Fibroblast of lung (primary cell): ENCODE measurements at places on chromosomes 13 and 19. TPM values are rescaled to one million over a fixed set of nuclear protein-coding genes. Genes with fewer than 3 reads are reported as not detected.

- no peaks in the 10 kb centered on the region for H3K27me3 ChIP-seq
- no peak for DNase-seq
- no peaks in the 10 kb centered on the region for H3K36me3 ChIP-seq
- H3K27ac ChIP-seq = no peak overlapping the region
- no peak overlapping the region for H3K4me3 ChIP-seq
- peaks cover 2% of the 10 kb centered on the region for H3K4me1 ChIP-seq
Observed at GRCh38 chr13:80118506-80118905, 222.4 kb downstream of the SPRY2 start.

GRCh38 chr19:48962029-48962848, 2.9 kb upstream of the FTL start:
- H3K4me1 ChIP-seq = peaks cover 19% of the 10 kb centered on the region
- H3K36me3 ChIP-seq = peaks cover 17% of the 10 kb centered on the region
- DNase-seq = peak; percentile 42
- H3K27me3 ChIP-seq = no peaks in the 10 kb centered on the region
- no peak overlapping the region for H3K4me3 ChIP-seq

The IGFL2 gene
- not detected in 2 replicates for total RNA-seq

GRCh38 chr19:4908781-4909155, 533 bp upstream of the UHRF1 start:
- no peak for DNase-seq
- H3K27me3 ChIP-seq = no peaks in the 10 kb centered on the region
- no peak overlapping the region for H3K27ac ChIP-seq

- H3K4me3 ChIP-seq = no peak overlapping the region
- H3K4me1 ChIP-seq = peaks cover 11% of the 10 kb centered on the region
- no peak overlapping the region for H3K27ac ChIP-seq
- H3K36me3 ChIP-seq = no peaks in the 10 kb centered on the region
- no peaks in the 10 kb centered on the region for H3K27me3 ChIP-seq
Observed at GRCh38 chr19:747432-748273, 3.3 kb upstream of the MISP start.

The CLDN10 gene
- not detected in 2 replicates for total RNA-seq

The LILRB4 gene
- not detected in 2 replicates for total RNA-seq

The CBY2 gene
- total RNA-seq = not detected in 2 replicates

- no peak for DNase-seq
- H3K4me3 ChIP-seq = no peak overlapping the region
- no peaks in the 10 kb centered on the region for H3K36me3 ChIP-seq
- H3K27ac ChIP-seq = peak overlapping the region; percentile 85
- peaks cover 18% of the 10 kb centered on the region for H3K4me1 ChIP-seq
Observed at GRCh38 chr13:98143157-98143553, 261 bp downstream of the FARP1 start.

DNA sequence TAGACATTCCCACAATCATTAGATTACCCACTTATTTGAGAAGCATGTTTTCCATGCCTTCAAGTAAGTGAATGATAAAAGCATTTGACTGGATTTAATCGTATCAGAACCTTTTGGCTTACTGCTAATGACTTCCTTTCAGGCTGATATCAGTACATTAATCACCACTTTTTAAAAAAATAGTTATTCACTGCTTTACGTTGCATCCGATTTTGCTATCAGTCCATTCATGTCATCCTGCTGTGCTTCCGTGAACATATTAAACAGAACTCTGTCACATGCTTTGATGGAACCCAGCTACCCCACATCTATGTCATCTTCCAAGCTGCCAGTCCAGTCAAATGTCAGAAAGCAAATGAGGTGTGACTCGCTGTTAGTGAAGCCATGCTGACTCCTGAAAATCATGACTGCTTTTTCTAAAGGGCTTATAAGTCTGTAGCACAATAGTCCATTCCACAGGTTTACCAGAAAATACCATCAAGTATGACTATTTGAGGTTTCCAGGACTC, 440.9 kb downstream of the IRS2 start:
- H3K4me3 ChIP-seq = no peak overlapping the region
- no peaks in the 10 kb centered on the region for H3K36me3 ChIP-seq
- H3K4me1 ChIP-seq = peaks cover 2% of the 10 kb centered on the region
- DNase-seq = peak; percentile 87
- H3K27ac ChIP-seq = no peak overlapping the region
- H3K27me3 ChIP-seq = no peaks in the 10 kb centered on the region

DNA sequence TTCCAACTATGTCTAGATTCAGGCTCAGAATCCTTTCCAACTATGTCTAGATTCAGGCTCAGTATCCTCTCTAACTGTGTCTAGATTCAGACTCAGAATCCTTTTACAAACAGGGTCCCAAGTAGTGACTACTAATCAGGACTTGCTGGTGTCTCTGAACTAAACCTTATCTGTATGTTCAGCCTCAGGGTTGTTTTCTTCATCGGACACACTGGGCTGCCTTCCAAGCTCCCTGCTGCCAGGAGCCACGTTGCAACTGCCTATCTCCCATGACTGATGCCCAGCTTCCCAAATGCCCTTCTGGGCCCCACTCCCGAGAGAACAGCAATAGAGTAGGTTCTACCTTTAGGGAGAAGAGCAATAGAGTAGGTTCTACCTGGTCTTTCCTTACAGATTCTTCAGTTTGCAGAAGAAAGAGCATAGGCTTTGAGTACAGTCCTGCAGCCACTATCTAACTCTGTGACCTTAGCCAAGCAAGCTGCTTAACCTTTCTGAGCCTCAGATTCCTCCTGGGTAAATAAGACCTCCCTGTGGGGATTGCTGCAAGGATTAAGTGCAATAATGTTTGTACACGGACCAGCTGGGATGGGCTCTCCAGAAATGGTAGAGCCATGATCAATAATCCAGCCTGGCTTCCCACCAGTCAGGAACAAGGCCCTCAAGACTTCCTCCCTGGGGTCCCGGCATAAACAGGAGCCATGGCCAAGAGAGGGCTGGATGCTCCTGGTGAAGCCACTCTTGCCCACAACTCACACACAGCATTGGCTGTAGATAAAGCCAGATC, 61.5 kb downstream of the ZIC5 start:
- H3K4me1 ChIP-seq = no peaks in the 10 kb centered on the region
- H3K36me3 ChIP-seq = no peaks in the 10 kb centered on the region
- H3K4me3 ChIP-seq = no peak overlapping the region
- peaks cover 3% of the 10 kb centered on the region for H3K27me3 ChIP-seq
- H3K27ac ChIP-seq = no peak overlapping the region

GRCh38 chr13:49792550-49793324, at the start of gene KPNA3:
TSS of gene KPNA3 (minus strand) at chr13:49792682. CDS start at chr13:49792506, 176 bp downstream.
- peak within 1 kb of the TSS; percentile 73 for H3K4me3 ChIP-seq
- H3K27ac ChIP-seq = peak within 1 kb of the TSS; percentile 88
- peak; percentile 97 for DNase-seq
- peaks cover 4% of the 10 kb centered on the region for H3K4me1 ChIP-seq

- H3K36me3 ChIP-seq = no peaks in the 10 kb centered on the region
- H3K27me3 ChIP-seq = no peaks in the 10 kb centered on the region
- H3K27ac ChIP-seq = no peak overlapping the region
- peak; percentile 19 for DNase-seq
- no peaks in the 10 kb centered on the region for H3K4me1 ChIP-seq
Observed at GRCh38 chr13:26423629-26424028, 133.9 kb upstream of the WASF3 start.

DNA sequence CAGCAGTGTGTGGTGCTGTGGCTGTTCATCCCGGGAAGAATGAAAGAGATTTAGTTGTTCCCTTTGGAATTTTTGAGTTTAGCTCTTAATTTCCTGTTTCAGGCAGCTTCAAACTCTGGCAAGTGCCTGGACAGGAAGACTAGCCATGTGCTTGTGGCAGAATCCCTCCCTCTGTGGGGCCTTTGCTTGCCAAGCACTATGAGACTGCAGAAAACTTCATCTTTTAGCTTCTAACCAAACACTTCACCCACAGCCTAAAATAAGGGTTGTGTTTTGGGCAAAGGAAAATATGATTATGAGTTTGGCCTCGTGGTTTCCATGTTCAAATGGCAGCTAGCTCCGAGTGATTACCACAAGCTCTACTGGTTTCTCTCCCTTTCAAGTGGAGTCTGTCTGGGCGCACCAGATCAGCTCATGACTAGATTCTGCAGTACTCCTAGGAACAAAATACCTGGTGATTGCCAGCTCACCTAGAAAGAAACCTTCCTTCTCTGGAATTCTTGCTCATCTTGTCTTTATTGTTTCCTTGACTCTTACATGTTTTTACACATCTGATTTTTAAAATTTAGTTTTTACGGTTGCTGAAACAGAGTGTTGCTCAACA, 707.5 kb downstream of the SLITRK6 start:
- H3K4me1 ChIP-seq = no peaks in the 10 kb centered on the region
- no peak for DNase-seq
- no peaks in the 10 kb centered on the region for H3K36me3 ChIP-seq
- no peak overlapping the region for H3K4me3 ChIP-seq

GRCh38 chr13:36915896-36916640, 4.0 kb downstream of the SMAD9 start:
- H3K36me3 ChIP-seq = no peaks in the 10 kb centered on the region
- no peaks in the 10 kb centered on the region for H3K27me3 ChIP-seq
- no peaks in the 10 kb centered on the region for H3K4me1 ChIP-seq

GRCh38 chr19:42166316-42166715, 34.1 kb upstream of the POU2F2 start:
- no peak for DNase-seq
- no peak overlapping the region for H3K27ac ChIP-seq
- H3K36me3 ChIP-seq = no peaks in the 10 kb centered on the region
- no peak overlapping the region for H3K4me3 ChIP-seq

The ZNF791 gene
- 9.2 and 12.2 TPM in 2 replicates for total RNA-seq

GRCh38 chr13:98691360-98691759, 61.1 kb downstream of the SLC15A1 start:
- no peaks in the 10 kb centered on the region for H3K4me1 ChIP-seq
- no peaks in the 10 kb centered on the region for H3K36me3 ChIP-seq
- no peak overlapping the region for H3K27ac ChIP-seq
- peaks cover 4% of the 10 kb centered on the region for H3K27me3 ChIP-seq
- no peak for DNase-seq

GRCh38 chr13:80844164-80844563, 503.2 kb upstream of the SPRY2 start:
- DNase-seq = no peak
- no peak overlapping the region for H3K4me3 ChIP-seq
- H3K36me3 ChIP-seq = no peaks in the 10 kb centered on the region
- H3K27ac ChIP-seq = no peak overlapping the region
- H3K27me3 ChIP-seq = no peaks in the 10 kb centered on the region

The ITPKC gene
- 19.5 and 23.1 TPM in 2 replicates for total RNA-seq

DNA sequence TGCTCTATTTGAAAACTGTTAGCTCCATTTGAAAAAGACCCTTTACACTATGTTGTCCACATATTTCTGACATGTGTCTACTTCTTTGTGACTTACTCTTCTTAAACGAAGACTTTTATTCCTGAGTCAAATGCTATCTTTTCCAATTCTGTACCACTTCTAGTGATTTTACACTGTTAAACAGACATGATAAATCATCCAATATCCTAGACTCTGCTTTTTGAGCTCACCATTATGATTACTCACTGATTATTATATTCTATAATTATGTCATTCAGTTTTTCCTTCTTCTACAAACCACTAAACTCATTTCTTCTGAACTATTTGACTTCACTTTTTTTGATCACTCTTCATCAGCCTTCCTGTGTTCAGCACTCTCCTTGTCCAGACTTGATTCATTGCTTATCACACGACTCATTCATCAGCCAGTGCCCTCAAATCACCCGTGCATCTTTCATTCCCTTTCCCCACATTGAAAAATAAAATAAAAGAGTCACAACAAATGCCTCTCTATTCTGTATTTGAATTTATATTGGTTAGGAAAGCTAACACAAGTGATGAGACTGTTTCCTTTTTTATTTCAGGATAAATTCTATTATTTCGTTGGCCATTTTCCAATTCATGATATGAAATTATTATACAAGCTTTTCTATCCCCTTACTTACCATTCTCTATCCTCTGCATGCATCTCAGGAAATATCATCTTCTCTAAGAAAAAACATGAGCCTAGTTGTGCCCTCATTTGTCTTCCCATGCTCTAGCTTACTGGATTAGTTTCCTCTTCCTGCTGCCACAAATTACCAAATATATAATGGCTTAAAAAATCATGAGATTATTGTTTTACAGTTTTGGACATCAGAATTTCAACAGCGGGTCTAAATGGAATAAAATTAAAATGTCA, 1482.1 kb upstream of the MIR17HG start:
- DNase-seq = no peak
- H3K27ac ChIP-seq = no peak overlapping the region
- no peaks in the 10 kb centered on the region for H3K27me3 ChIP-seq
- H3K4me3 ChIP-seq = no peak overlapping the region
- no peaks in the 10 kb centered on the region for H3K36me3 ChIP-seq

The ZNF561 gene
- total RNA-seq = 52.6 and 53.5 TPM in 2 replicates

The PTGER1 gene
- total RNA-seq = 9.7 and 18.7 TPM in 2 replicates

GRCh38 chr13:33184112-33184490, 101.5 kb downstream of the STARD13 start:
- peaks cover 14% of the 10 kb centered on the region for H3K4me1 ChIP-seq
- H3K27ac ChIP-seq = peak overlapping the region; percentile 1
- H3K27me3 ChIP-seq = no peaks in the 10 kb centered on the region
- no peaks in the 10 kb centered on the region for H3K36me3 ChIP-seq
- H3K4me3 ChIP-seq = no peak overlapping the region
- no peak for DNase-seq

GRCh38 chr13:36418022-36418805, 14.1 kb upstream of the CCNA1 start:
- no peaks in the 10 kb centered on the region for H3K4me1 ChIP-seq
- DNase-seq = peak; percentile 92
- H3K27me3 ChIP-seq = no peaks in the 10 kb centered on the region

The ADPRHL1 gene
- total RNA-seq = 1.5 TPM in 2 replicates

DNA sequence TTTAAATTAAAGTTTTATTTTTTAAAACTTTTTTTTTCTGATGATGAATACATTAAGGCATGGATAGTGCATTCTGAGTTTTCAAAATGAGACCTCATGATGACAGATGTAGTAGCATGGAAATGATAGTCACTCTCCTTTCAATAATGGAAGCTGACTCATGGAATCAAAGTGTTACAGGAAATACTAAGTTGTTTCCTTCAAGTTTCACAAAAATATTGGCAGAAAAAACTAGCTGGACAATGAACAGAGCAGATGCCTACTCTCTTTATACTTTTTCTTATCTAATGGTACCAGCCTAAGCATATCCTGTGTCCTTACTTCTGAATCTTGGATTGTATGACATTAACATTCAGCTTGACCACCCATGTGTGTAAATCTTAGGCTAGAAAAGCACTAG, 1337.3 kb downstream of the PCDH9 start:
- no peaks in the 10 kb centered on the region for H3K4me1 ChIP-seq
- DNase-seq = no peak
- H3K4me3 ChIP-seq = no peak overlapping the region
- H3K36me3 ChIP-seq = no peaks in the 10 kb centered on the region
- no peaks in the 10 kb centered on the region for H3K27me3 ChIP-seq

GRCh38 chr19:5130371-5131030, 161.6 kb downstream of the KDM4B start:
- H3K27ac ChIP-seq = no peak overlapping the region
- no peak overlapping the region for H3K4me3 ChIP-seq
- no peaks in the 10 kb centered on the region for H3K27me3 ChIP-seq
- no peaks in the 10 kb centered on the region for H3K4me1 ChIP-seq
- no peak for DNase-seq
